ENCODE measurements at places on chromosomes 11 and 22.

- peak; percentile 92 for DNase-seq
Measured at GRCh38 chr11:114321621-114322257, 25.5 kb downstream of the NNMT start.

- no peak for DNase-seq
Measured at GRCh38 chr11:30587269-30587812, 1.2 kb upstream of the MPPED2 start.

GRCh38 chr22:29217827-29218757 lies 12.4 kb downstream of the EMID1 start:
- DNase-seq = no peak

- no peak for DNase-seq
Measured at GRCh38 chr11:73547706-73548595, 50.0 kb downstream of the FAM168A start.

- no peak for DNase-seq
Measured at GRCh38 chr11:64437426-64437825, 78.5 kb downstream of the RPS6KA4 start.
